Foreskin keratinocyte (primary cell): ENCODE measurements at places on chromosomes 3 and 15. TPM values are rescaled to one million over a fixed set of nuclear protein-coding genes. Genes with fewer than 3 reads are reported as not detected.

The GOLGA8Q gene
- polyA plus RNA-seq = not detected in 2 replicates

The TYRO3 gene
- polyA plus RNA-seq = 11.5 and 12.1 TPM in 2 replicates

The SORD gene
- 21.2 and 23.5 TPM in 2 replicates for polyA plus RNA-seq

The RAB6B gene
- polyA plus RNA-seq = 0.88 and 1.7 TPM in 2 replicates

The OIP5 gene
- 13.1 and 15.7 TPM in 2 replicates for polyA plus RNA-seq

The CHL1 gene
- polyA plus RNA-seq = not detected in 2 replicates

The VPS18 gene
- polyA plus RNA-seq = 10.4 and 11.4 TPM in 2 replicates

The AGBL1 gene
- polyA plus RNA-seq = not detected in 2 replicates

The NDN gene
- 5.9 and 7.8 TPM in 2 replicates for polyA plus RNA-seq

The RRP9 gene
- 53.7 and 63.6 TPM in 2 replicates for polyA plus RNA-seq

The DZIP1L gene
- polyA plus RNA-seq = 1.7 and 2.0 TPM in 2 replicates

The EPHA3 gene
- polyA plus RNA-seq = not detected in 2 replicates

The LMOD3 gene
- polyA plus RNA-seq = not detected in 2 replicates
